ENCODE measurements at places on chromosomes 12 and 14. TPM values are rescaled to one million over a fixed set of nuclear protein-coding genes. Genes with fewer than 3 reads are reported as not detected.

- peak; percentile 89 for DNase-seq
Measured at GRCh38 chr14:69643430-69644200, 32.2 kb downstream of the SUSD6 start.

- no peak for DNase-seq
Measured at GRCh38 chr12:108505129-108505528, 9.9 kb upstream of the FICD start.

DNA sequence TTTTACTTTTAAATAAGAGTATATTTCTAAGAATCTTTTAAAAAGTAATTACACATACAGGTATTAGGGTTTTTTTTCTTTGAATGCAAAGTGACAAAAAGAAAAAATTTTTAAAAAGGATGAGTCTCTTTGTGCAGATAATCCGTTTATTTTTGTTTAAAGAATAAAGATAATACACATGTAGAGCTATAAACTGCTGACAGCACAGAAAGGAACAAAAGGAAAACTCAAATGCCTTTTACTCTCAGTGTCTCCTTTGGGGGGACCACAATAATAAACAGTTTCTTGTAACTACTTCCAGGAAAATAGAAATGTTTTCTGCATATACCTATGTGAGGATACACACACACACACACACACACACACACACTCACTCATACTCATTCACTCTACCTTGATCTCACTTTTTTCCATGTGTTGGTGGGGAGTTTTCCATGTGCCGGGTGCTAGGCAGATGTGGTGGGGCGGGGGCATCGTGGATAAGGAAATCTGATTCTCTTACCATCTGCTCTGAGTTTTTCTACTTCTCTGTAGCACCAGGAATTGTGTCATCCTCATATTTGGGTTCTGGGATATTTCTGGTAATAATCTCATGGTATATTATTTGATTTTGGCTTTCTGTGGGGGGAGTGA is 58.1 kb downstream of the KCTD10 start:
- DNase-seq = no peak

The LMO3 gene
- not detected for total RNA-seq

The SLCO1B3 gene
- total RNA-seq = not detected

The VPS33A gene
- 24.8 TPM for total RNA-seq

Measured in activated CD4-positive, alpha-beta T cell treated with anti-CD3 and anti-CD28 coated beads for 36 hours (primary cell).